ENCODE measurements at places on chromosomes 7 and 10. TPM values are rescaled to one million over a fixed set of nuclear protein-coding genes. Genes with fewer than 3 reads are reported as not detected.

- no peak for DNase-seq
These were observed 69.4 kb downstream of the COL13A1 start for GRCh38 chr10:69871074-69871473.

DNA sequence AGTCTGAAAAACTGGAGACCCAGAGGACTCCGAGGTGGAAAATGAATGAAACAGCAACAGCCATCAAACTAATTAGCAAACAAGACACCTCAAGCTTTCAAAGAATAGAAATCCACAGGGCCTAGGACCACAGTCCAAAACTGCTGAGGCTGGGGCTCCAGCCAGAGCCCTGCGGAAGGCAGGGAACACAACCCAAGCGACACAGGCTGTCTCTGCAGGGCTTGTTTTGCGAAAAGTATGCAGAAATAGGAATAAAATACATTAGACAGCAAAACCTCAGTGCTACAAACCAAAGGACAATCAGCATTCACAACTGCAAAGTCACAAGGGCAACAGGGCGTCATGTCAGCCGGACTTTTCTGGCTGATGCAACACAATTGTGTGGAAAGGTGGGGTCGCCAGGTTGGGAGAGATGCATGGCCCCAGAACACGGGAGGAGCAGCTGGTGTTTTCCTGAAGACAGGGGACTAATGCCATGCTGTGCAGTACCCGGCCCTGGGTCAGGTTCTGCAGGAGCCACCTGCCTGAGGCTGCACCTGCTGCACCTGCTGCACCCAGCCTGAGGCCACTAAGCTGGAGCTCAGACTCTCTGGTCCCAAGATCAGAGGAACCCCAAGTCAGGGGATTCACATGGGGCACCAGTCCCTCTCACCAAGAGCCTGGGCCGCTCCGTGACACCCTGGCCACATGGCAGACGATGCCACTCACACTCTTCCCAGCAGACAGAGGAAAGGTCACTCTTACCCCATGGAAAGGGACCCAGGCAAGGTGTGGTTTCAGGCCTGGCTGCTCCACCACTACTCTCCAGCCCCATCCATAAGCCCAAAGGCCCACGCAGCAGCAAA lies 74.2 kb downstream of the MAD1L1 start:
- peak; percentile 4 for DNase-seq

DNA sequence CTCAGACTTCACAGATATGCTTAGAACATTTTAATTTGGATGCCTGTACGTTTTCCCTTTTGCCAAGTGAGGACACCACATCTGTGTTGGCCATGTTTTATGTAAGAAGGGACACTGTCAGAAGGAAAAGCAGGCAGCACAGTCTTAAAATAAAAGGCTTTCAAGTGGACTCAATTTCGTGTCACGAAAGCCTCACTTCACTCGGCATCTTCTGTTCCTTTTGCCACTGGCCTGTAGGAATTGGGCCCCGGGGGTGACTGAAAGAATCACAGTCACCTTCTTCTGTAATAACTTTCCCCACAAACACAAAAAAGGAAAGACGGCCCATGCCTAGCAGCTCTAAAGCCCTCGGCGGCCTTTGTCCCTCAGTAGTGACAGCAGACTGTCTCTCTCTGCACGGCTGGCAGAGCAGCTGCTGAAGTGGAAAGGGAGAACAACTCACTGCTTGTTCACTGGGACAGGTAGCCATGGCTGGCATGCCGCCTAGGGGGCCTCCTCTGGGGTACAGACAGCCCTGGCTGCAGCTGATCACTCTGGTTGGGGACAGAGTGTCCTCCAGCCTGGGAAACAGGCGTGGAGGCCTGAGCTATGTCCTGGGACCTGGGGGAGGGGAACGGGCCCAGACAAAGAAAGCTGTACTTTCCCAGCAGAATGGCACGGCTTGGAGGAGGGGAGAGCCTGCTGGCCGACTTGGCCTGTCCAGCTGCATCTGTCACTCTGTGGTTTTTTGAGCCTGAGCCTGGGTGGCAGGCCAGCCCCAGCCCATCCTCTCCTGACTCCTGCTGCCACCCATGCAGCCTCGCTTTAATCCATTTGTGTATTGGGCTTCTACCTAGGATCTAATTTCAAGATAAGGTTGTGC lies 4.4 kb downstream of the RASSF4 start:
- DNase-seq: no peak

GRCh38 chr7:99720800-99721595 lies 14.0 kb downstream of the CYP3A7 start:
- DNase-seq: no peak

ZKSCAN1 gene
- total RNA-seq: 97.5 TPM

DNA sequence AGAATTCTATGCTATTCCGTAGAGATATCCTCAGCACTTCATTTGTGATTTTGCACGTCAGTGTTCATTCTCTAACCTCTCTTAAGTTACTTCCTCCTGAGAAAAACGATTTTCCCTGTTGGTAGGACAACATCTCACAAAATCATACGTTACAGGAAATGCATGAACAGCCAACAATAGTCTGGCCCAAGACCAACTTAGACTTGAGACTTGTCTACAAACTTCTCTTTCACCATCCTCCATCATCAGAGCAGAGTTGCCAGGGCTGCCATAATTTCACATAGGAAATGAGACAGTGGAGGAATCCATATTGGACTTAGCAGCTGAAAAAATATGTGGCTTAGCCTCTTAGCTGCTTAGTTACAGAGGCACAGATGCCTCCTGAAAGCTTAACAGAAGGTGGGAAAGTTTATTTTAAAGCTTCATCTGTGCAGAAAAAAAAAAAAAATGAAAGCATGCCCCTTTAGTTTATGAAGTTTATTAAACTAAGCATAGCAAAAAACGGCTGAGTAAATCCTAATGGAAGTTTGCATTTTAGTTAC lies 222.5 kb upstream of the CACNA2D1 start:
- no peak for DNase-seq

Measured in transverse colon (tissue), 4 donors.